CD4-positive, alpha-beta T cell treated with Interleukin-15 for 4 hours (primary cell): ENCODE measurements at places on chromosomes 6 and 20.

GRCh38 chr6:32589596-32590449 is at the start of gene HLA-DRB1:
Gene HLA-DRB1 (minus strand): TSS chr6:32589848. CDS start chr6:32589742, 106 bp downstream.
- peak; percentile 50 for DNase-seq

GRCh38 chr6:37600312-37600916 is 97.3 kb downstream of the MDGA1 start:
- DNase-seq = no peak

GRCh38 chr6:130381459-130382380 is 15.9 kb downstream of the TMEM200A start:
- DNase-seq = peak; percentile 61

DNA sequence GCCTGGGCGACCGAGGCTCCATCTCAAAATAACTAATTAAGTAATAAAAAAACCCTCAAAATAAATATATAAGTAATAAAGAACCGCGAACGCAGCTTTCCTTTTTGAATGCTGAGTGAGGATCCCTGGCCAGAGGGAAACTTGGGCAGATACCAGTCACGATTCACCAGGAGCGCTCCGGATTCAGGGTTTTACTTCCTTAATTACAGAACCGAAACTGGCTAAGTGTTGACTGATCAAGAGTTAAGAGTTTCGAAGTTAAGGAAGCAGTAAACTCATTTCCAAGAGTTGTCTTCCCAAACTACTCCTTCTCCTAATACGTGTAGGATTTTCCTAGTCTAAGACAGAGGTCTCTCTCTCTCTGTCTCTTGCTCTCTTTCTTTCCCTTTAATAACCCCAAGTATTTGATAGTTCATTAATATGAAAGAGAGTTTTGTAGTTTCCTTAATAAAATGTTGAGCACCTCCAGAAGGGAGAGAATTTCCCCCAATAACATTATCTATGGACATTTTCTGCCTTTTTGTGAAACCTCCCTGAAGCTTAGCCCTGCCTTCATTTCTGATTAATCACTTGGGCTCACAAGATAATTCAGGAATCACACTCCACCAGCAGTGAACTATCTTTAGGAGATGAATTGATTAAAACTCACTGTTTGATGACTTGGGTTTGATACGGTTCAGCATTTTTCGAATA is 61.4 kb upstream of the ZNF217 start:
- DNase-seq = no peak

GRCh38 chr6:3911614-3912336 is 62.6 kb downstream of the FAM50B start:
- DNase-seq = no peak

DNA sequence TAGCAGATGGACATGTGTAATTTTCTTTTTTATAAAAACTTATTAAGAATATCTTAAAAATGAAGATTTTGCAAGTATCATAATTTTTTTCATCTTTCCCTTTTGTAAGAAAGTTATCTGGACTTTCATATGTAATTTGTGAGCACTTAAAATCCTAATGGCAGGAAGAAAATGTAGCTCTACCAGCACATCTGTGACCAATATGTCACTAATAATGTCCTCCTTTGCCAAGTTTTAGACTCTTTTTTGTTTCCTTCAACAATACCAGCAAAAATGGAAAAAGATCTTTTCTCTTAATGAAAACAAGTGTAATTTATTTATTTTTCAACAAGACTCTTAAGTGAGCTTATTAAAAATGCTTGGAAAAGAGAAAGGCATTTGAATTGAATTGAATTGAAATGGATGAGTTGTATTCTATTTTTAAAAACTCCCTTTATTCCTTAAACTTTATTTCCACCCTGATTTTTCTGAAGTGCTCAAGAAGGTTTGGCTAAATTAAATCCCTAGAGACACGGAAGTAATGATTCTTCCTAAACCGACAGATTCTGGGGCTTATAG is 110.7 kb downstream of the KIF6 start:
- no peak for DNase-seq

GRCh38 chr20:32573167-32573851 is 11.8 kb downstream of the NOL4L start:
- no peak for DNase-seq

GRCh38 chr6:81750681-81751387 is 1.6 kb downstream of the TENT5A start:
- no peak for DNase-seq

DNA sequence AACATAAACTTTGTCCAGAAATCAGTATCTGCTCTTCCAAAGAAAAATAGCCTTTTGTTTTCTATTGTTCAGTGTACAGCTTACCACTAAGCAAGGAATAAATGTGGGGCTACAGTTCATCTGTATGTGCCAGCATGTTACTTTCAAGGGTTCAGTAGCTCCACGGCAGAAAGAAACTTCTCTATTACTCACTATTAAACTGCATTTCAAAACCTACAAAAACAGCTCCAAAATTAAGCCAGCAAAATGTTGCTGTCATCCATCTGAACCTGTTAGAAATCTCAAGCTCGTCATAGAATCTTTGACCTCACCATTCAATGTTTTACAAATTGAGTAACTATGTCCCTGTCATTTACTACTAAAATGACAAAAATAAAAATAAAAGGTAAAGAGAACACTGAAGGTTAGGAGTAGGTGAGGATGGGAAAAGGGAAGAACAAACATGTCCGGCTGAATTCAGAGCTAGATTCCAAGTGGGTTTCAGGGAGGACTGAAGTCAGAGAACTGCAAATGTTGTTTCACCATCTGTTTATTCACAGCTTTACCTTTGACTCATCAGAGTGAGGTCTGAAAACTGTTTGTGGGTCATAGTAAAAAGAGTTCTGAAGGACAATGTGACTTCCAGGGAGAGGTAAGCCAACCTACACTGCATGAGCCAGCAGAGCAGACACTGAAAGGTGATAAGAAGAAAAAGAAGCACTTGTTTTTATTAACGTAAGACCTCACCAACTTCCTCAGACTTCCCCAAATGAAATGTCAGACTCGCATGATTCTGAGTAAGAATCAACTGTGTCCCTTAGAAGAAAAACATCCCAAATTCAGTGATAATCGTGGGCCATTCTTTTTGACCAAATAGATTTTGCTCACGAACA is 62.0 kb downstream of the ATXN1 start:
- peak; percentile 73 for DNase-seq

- no peak for DNase-seq
Measured at GRCh38 chr6:138654715-138655634, 118.6 kb upstream of the CCDC28A start.

DNA sequence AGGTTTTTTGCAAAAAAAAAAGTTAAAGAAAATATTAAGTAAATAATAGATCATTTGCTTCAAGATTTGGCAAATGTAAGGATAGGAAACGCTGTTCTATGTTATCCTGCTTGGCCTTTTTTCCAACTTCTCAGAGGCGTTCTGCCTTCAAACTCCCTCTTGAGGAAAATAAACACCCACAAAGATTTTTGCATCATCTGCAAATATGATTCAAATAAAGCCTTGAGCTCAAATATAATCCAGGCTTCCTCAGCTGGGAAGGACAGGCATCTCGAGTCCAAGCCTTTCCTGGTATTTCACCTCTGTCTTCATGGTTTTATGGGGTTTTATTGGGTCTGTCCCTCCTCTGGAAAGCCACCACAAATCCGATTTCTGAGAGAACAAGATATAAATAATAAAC is 67.7 kb upstream of the PTPN1 start:
- DNase-seq = no peak
